ENCODE measurements at places on chromosomes 3 and 15.

- DNase-seq = no peak
Measured at GRCh38 chr3:153210146-153210545, 48.1 kb downstream of the RAP2B start.

DNA sequence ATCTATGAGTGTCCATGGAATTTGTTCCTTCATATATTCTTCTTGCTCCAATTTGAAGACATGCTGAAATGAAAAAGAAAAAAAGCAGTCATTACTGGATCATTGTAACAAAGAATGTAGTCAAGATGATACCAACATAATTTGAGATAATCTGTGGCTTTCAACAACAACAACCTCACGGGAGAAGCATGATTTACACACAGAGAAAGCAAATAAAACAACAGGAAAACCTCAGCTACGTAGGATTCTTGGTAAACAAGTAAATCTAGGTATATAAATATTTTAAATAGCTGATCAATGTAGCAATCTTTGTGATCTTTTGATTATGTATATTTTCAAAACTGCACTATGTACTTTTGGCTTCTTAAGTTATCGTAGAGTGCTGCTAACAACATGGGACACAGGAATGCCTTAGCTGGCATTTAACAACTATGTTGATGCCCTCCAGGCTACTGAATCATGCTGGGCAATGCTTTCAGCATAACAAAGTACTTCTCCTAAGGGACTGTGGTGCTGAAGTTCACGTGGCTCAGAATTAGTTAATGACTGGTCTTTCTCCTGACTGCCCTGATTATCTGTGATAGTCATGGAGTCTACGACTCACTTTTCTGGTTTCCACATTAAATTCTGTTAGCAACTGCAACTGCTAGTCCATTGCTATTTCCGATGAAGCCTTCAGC lies 96.5 kb upstream of the MYO5C start:
- no peak for DNase-seq

- no peak for DNase-seq
Measured at GRCh38 chr3:101200461-101200860, 119.9 kb downstream of the IMPG2 start.

DNA sequence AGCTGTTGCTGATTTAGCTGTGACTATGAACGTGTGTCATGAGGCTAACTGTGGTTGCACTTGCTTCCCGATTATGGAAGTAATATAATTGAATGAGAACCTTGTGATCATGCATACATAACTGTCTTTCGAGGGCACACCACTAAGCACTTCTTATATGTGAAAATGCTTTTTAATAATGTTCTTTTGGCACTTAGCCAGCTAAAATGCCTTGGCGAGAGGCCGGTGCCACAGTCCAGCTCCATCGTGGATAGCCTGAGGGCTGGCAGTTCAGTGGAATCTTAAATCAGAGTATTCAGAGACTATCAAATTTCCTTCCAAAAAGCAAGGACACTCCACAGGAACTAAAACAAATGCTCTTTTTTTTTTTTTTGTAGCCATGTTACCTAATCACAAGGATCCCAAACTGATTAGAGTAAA lies 161.6 kb upstream of the FRMD4B start:
- no peak for DNase-seq

DNA sequence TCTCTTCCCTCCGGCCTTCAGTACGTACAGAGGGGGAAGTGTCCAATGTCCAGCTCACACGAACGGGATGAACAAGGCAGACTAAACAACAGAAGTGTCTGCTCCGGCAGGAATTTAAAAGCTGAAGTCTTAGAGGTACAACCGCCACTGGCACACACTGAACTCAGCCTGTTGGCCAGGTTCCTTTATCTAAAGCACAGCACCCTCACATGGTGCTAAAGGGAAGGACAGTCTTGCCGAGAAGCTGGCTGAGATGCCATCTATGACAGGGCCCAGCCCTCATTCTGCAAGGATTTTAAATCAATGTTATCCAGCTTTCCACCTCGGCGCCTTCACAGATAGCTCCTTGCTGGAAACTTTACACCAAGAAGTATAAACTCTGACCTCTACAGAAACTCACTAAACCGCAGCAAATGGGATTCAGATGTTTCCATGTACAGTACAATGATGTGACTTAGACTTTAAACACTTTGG lies 2.8 kb downstream of the ADAMTS17 start:
- no peak for DNase-seq

DNA sequence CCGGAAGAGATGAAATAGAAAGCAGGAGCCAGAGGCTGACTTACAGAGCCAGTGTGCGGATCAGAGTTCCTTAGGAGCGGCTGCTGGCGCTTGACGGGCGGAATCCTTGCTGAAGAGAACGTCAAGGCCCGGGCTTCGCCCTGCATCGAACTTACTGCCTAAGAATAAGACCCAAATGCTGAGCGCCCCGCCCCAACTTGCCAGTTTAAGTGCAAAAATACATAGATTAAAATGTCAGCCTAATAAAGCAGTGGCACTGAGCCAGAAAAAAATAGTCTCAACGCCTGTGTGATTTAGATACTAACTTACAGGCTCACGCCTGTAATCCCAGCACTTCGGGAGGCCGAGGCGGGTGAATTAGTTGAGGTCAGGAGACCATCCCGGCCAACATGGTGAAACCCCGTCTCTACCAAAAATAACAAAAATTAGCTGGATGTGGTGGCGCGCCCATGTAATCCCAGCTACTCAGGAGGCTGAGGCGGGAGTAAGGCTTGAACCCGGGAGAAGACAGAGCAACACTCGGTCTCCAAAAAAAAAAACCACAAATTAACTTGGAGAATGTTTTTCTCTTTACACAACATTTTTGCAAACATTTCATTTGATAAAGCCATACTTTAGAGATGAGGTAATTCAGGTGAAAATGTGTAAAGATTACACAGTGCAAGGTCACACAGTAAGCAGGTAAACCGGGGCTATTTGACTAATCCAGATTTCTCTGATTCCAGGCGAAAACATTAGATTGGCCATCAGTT lies 1.2 kb upstream of the UBP1 start:
- DNase-seq = no peak

- no peak for DNase-seq
Measured at GRCh38 chr3:152258448-152259393, 10.0 kb upstream of the MBNL1 start.

DNA sequence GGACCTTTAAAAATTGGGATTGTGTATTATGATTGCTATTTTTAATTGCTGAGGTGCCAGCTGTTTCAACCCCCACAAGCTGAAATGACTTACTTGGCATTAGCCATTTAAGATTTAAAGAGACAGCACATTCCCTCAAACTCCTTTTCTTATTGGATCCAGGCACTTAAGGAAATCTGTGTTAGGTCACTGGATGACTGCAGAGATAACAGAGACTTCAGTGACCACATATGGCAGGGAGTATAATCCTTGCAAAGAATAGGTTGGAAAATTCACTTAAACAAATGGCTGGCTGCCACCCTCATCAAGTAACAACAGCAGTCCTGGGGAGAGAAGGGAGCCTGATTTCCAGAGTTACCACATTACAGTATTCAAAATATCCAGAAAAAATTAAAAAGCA lies 66.6 kb downstream of the SLMAP start:
- no peak for DNase-seq

Measured in GM10248 (cell line).